ENCODE measurements at places on chromosomes 16 and 17.

GRCh38 chr16:71746442-71747046 lies 22.0 kb upstream of the PHLPP2 start:
- DNase-seq: peak; percentile 9

- DNase-seq: no peak
These were observed 54.0 kb downstream of the MRM3 start for GRCh38 chr17:836151-836550.

DNA sequence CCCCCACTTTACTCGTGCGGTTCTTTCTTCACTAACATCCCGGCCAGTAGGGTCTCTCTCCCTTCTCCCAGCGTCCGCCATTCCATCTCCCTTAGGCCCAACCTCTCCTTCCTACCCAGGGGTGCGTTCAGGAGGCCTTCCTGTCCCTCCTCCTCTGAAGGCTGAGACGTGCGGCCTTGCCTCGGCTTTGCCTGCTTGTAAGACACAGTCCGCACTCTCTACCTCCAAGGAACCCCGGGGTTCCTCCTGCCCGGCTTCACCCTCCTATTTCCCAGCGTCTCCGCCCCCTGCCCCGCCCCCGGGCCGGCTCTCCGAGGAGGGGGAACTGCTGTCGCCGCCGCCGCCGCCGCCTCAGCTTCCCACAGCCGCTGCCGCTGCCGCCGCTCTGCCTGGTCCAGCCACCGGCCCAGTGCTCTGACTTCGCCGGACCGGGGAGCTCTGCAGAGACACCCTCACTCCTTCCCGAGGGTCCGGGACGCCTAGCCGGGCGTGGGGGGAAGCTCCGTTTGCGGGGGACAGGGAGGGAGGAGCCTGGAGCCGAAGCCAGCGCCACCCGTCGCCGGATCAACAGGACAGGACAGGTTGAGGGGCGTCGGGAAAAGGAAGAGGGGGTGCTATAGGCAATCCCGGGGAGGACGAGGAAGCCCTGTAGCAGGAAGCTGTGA lies 1.2 kb upstream of the FGF11 start:
- DNase-seq: peak; percentile 10

- no peak for DNase-seq
These were observed 141.2 kb upstream of the RPL38 start for GRCh38 chr17:74062234-74062633.

GRCh38 chr16:54933281-54934011 lies 2.8 kb downstream of the IRX5 start:
- DNase-seq: no peak

- no peak for DNase-seq
These were observed 10.2 kb downstream of the NOG start for GRCh38 chr17:56603486-56604238.

Measured in NCI-H1092 treated with DMSO at 0.1 percent for 48 hours (cell line).